NCI-H510A treated with DMSO at 0.1 percent for 48 hours (cell line): ENCODE measurements at places on chromosomes 5 and 9.

DNA sequence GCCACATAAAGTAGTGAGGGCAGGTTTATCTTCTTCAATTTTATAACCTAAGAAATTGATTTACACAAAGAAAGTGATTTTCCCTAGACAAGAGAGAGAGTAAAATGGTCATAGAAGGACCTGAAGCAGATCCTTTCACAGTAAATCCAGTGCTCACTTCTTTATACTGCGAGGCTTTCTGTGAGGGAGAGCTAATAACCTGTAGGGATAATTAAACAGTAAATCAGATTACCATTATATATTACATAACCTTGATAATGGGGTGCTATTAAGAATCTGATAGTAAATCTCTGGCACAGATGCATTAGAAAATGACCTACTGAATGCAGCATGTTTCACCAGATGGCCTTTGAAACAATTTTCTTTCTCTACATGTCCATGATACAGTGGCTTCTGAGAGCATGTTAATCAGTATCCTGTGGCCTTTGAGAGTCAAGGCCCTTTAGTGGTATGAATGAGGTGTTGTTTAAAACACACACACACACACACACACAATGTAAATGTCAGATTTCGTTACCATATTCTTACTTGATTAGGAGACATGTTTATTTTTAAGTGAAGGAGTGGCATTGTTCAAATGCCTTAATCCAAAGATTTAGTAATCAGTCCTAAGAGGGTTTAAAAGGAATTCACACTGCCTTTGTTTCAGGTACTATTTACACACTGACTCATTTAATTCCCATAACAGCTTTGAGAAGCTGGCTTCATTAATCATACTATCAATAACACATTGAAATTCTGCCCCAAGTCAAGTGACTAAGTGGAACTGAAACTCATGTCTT is 124.7 kb downstream of the ALDH1A1 start:
- no peak for DNase-seq

DNA sequence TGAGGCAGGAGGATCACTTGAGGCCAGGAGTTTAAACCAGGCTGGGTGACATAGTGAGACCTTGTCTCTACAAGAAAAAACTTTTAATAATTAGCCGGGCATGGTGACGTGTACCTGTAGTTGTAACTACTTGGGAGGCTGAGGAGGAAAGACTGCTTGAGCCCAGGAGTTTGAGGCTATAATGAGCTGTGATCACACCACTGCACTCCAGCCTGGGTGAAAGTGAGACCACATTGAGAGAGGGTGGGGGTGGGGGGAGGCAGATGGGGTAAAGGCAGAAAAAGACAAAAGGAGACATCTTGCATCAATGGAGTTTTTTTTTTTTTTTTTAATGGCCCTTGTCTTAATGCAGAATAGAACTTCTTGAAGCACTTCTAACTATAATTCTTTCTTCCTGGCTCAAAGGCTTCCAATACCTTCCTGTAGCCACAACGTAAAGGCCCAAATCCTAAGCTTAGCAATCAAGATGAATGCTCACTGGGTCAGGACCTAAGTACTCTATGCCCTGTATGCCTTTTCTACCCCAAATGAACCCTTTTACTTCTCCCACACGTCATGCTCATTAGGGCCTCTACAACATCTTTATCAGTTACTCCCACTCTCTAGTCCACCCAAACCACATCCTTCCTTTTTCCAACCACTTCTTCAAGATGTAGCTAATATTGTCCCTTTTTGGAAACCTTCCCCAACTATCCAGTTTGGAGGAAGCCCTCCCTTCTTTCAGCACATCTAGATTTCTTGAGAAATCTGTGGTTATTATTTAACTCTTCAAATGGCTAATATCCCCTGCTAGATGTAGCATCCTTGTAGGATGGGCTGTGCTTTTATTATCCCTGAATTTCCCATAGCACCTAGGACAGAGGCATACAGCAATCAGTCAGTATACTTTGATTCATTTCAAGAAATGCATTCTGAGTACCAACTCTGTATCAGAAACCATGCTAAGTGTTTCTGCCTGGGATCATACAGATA is 40.8 kb downstream of the CSF2 start:
- no peak for DNase-seq

DNA sequence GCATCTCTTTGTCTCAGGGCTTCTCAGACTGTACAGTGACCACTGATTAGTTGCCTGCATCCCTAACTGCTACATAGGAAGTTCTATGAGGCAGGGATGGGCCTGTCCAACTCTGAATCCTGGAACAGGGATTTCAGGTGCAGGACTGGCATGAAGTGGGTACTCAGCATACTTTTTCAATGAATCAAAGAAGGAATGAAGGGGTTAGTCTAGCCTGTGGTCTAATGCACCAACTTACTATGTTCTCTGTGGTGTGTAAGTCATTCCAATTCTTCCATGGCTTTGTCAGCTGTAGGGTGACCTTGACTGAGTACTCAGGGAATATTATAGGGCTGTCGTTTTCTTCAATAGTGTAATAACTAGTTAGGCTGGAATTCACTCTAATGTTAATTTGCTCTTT is 8.3 kb downstream of the COL15A1 start:
- DNase-seq = no peak

DNA sequence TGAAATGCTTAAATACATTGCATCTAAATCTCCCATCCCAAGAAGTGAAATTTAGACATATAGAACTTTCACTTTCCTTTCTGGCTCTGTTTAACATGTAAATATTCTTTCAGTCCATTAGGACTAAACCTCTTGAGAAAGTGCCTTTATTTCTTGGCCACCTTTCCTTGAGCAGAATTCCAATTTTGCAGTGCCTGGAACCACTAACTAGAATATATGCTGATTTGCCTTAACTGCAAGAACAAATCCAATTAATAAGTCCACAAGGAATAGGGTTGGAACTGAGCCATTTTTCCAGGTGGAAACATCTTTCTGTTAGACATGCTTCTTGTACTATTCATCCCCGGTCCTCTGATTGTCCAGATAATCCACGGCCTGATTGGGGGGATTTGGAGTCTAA is 478.0 kb downstream of the ENC1 start:
- DNase-seq = no peak

DNA sequence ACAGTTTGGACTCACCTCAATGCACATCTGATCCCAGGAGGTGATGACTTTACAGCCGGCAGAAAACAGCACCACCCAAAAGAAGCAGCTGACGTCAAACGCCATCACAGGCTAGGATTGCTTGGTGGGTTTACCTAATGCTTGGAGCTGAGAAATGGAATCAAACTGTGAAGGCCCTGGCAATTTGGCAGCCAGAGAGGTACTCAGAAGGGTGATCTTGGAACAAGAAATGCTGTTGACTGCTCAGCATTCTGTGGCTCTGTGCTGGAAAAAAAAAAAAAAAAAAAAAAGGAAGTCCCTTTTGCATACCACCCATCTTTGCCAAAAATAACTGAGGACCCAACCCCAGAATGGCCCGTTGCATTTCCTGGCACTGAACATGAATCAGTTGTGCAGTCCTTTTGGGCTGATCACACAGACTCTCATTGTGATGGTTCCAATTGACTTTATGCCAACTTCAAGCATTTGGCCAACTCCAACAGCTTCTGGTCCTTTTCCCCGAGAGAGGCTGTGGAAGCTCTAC is at the start of gene CD180:
Gene CD180 (minus strand): TSS at position 263 of the 523 bp plus-strand sequence. CDS start 158 bp downstream, at position 105.
- no peak for DNase-seq

DNA sequence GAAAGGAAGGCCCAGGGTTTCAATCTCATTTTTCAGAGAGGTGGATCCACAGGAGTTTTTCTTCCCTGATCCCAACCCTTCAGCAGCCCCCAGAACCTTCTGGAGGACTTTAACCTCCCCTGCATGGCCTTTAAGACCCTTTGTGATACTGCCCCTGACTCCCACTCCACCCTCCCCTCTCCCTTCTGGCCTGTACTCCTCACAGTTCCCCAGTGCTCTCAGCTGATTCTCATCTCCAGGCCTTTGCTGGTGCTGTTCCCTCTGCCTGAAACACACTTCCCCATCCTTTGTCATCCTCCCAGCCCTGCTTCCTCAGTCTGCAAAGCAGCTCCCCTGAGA is 18.5 kb downstream of the NEURL1B start:
- no peak for DNase-seq

DNA sequence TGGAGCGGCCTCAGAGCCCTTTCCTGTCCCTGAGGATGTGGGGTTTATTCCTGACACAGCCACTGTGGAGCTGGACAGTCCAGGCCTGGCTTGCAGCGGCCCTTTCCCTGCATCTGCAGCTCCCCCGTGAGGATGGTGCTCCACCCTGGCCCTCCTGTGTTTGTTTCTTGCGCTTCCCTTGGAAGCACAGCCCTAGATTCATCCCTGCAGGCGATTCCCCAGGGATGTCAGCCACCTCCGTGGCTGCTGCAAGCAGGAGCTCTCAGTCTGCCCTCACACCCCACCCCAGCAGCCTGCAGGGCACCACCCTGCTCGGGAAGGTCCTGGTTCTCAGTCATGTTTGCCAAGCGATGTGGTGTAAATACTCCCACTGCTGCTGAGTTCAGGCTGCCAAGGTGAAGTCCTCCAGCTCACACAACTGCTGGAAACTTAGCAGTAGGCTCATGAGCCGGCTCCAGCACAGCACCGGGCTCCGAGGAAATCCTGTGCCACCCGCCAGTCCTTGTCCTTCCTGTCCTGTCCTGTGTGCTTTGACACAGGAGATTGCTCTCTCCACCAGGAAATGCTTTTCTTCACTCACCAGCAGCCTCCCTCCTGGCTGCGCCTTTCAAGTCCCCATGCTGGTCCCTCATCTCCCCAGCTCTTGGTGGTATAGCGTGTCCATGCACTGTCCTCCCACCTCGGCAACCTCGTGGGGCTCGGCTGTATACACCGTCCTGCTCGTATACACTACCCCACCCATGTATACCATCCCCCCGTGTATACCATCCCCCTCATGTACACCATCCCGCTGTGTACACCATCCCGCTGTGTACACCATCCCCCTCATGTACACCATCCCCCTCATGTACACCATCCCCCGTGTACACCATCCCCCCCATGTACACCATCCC is 16.2 kb downstream of the ROPN1L start:
- DNase-seq = no peak
